ENCODE measurements at places on chromosomes 4 and X.

GRCh38 chr4:78627046-78627965, 75.7 kb downstream of the ANXA3 start:
- DNase-seq: no peak

GRCh38 chr4:2939383-2940243, 23.6 kb downstream of the NOP14 start:
- no peak for DNase-seq

GRCh38 chrX:120301960-120302359, 9.3 kb downstream of the TMEM255A start:
- DNase-seq: no peak

DNA sequence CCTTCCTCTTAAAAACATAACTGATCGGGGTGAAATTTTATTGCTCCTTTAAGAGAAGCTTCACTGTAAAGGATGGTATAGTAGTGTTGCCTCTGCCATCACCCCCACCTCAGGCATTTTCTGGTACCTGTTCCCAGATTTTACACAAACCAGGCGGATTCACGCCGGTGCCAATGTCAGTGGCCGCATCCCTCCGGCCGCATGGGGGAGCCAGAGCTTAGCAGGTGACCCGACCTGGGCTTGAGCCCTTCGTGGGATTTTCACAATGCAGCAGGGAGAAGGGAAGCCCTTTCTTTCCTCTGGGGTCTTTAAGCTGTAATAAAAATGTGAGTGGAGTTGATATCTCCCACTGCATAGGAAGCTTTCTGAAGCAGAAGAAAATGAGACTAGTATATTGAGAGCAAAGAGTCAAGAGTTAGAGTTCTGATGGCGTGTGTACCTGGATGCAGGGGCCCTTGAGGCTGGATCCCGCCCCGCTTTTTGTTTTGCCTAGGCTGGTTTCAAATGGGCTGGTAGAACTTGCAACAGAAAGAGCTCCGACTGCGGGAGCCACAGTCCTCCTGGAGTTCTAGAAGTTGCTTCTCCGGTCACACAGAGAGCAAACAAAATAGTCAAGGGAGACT, 59.4 kb downstream of the POLR2B start:
- no peak for DNase-seq

DNA sequence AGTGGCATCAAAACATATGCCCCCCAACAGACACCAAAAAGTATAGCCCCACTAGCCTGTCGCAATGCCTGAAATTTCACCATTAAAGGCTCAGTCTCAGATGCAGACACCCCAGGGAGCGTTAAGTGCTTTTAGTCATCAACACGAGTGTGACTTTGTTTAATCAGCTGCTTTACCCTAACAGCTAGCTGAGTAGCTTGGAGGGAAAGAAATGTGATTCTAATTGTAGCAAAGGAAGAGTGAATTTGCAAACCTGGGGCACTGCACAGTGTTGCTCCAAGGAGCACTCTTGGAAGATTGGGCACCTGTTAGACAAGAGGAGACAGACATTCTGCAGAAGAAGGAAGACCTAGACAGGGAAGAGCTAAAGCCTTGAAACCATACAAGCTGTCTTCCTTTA, 145.1 kb downstream of the BEND2 start:
- DNase-seq: no peak

DNA sequence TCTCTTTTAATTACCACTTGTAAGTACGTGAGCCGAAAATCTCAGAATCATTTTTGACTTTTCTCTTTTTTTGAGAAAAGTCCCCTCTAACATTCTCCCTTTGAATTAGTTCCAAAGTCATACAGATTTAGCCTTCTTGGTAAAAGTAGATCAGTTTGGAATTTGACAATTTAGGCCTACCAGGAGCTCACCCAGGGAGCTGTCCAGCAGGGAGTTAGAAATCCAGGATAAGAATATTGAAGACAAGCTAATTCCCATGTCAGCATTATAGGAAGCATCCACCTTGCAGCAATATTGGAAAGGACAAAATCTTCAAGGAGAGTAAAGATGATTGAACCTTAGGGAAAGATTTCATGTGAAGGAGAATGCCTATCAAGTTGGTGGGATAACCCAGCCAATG, 352.2 kb upstream of the CPEB2 start:
- no peak for DNase-seq

GRCh38 chr4:16290681-16291420, 64.6 kb upstream of the TAPT1 start:
- no peak for DNase-seq
